ENCODE measurements at places on chromosomes 1 and 21.
A peak's percentile ranks its signal among the peaks of the same experiment; 100 is the strongest.

DNA sequence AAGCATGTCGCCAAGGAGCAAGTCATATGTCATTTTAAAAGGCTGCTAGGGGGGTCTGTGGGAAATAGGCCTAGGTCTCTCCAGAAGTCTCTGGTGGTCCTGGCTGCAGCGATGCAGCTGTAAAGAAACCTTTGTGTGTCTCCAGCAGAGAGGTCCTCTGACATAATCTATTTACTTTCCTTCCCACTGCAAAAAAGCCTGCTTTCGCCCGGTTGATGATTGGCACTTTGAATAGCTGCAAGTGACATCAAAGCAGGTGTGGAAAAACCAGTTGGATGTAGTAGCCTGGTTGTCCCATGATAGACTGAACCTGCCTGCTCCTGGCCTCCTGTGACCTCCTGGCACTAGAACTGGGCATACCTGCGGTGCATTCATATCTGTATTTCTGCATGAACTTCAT lies 13.8 kb downstream of the RASSF5 start:
- no peak for DNase-seq

GRCh38 chr1:156866249-156866909 lies 5.7 kb downstream of the NTRK1 start:
- DNase-seq = no peak

GRCh38 chr1:44724296-44724954 lies 6.5 kb downstream of the RNU5D-1 start:
- no peak for DNase-seq

DNA sequence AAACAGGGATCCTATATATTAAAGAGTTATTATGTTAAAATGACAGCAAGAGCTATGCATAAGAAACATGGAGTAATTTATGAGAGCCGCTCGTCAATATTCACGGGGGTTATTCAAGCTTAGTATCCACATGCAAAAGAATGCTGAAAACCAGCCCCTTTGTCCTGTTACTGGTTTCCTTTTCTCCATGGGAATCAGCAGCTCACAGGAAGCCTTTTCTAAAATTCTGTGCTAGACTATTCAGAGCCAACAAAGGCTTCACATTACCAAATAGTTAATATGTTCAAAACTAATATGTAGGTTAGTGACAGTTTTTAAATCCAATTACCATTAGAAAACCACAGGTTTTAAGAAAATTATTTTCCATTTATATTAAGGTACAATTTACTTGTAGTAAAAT lies 225.6 kb upstream of the MAP1LC3C start:
- no peak for DNase-seq

DNA sequence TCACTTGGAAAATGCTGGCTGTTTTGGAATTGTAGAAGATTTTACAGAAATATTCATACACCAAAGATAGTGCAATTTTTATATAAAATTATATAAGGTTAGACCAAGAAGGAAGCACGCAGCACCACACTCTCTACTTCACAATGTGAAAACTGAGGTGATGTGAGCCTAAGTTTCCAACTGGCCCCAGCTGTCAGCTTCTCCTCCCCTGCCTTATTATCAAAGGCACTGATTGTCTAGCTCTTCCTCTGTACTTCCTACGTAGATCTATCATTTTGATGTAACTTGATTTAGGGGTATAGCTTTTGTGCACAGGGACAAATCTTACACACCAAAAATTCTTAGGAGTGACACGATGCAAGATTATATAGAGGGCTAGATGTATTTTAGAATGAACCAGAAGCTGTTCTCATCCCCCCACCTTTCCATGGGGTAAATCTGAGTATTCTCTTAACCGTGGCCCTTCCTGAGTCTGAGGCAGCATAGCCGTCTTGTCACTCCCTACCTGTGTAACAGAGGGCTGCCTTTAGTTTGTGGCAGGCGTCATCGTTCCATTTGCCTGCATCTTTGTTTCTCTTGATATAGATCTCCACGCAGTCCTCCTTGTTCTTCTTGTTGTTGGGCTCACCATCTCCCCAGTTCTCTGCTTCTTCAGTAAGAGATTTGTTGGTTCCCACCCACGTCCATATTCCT lies 3.4 kb downstream of the SELL start:
- DNase-seq = no peak

GRCh38 chr1:185144233-185144632 lies 12.5 kb downstream of the TRMT1L start:
- no peak for DNase-seq

DNA sequence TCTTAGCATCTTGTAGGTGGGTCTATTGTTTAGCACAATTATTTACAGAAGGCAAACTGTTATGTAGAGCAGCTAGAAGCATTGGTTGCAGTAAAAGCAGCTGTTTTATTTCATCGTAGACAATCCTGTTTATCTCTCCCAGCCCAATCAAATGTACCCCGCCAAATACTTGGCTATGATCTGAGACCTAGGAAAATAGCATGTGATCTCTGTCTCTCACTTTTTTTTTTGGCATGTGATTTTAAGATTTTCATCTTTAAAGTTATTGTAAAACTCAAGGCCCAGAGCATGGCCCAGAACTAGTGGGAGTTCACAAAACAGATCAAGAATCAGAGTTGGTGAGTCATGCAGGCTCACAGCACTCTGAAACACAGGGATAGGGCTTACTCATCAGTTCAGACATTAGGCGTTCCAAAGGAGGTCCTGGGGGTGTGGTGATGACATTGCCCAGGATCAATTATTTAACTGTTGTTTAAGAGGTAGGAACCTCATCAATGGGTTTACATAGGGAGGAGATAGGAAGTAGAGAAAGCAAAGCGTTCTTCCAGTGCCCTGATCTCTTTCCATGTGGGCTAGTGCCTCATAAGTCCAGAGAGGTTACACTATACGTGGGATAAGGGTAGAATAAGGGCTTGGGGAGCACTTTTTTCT lies 40.2 kb downstream of the TBX19 start:
- no peak for DNase-seq

- no peak for DNase-seq
Measured at GRCh38 chr1:89476072-89476471, 48.6 kb upstream of the LRRC8B start.

GRCh38 chr1:223732993-223733798 lies 20.9 kb downstream of the CAPN2 start:
- peak; percentile 44 for DNase-seq

- DNase-seq = no peak
Measured at GRCh38 chr1:9066945-9067807, 2.3 kb downstream of the SLC2A5 start.

DNA sequence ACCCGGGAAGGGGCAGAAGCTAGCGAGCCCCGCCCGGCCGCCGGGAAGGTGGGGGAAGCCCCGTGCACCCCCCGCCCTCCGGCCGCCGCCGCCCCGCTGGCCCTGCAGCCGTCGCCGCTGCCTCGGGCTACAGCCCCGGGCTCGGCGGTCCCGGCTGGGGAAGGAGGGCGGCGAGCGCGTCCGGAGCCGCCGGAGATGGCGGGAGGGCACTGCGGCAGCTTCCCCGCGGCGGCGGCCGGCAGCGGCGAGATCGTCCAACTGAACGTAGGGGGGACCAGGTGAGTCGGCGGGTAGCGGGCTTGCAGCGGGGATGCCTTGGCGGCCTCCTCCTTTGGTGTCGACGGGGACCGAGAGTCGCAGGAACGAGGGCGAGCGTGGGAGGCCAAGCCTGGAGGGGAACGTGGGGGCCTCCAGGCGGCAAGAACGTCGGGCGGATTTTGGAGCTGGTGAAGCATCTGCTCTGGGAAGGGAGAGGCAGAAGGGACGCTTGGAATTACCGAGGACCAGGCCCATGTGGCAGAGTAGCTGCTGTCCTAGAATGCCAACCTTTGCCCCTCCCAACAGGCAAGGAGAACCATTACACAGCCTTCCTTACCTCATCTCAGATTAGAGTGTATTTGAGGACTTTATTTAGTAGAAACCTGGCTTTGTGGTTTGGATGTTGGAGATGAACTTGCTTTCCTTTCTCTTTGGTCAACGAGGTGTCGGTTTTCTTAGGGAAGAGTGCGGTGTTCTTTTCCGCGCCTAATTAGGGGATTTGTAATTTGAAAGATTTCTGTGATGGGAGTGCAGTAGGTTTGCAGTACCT lies 591 bp downstream of the KCTD3 start:
- peak; percentile 51 for DNase-seq

DNA sequence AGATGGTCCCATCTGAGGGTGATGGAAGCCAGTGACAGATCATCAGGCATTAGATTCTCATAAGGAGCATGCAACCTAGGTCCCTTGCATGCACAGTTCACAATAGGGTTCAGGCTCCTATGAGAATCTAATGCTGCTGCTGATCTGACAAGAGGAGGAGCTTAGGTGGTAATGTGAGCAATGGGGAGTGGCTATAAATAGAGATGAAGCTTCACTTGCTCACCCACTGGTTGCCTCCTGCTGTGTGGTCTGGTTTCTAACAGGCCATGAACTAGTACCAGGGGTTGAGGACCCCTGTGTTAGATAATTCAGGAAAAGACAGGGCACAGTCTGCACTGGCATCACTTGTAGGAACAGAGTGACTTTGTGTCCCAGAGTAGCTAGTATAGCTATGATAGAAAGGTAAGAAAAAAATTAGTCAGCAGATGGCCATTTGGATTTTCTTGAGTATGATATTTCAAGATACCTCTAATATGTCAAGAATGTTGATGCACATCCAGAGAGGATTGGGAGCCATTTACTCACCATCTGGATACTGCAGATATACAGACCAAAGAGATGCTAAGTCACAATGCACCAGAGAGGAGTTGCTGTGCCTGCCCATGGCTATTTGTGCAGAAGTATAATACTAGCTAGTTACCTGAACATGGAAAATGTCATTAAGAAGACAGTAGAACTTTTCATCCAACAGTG lies 53.6 kb downstream of the ADCY10 start:
- DNase-seq = no peak

All from NCI-H2081 treated with DMSO at 0.1 percent for 48 hours (cell line).